ENCODE measurements at places on chromosomes 3 and 15.

DNA sequence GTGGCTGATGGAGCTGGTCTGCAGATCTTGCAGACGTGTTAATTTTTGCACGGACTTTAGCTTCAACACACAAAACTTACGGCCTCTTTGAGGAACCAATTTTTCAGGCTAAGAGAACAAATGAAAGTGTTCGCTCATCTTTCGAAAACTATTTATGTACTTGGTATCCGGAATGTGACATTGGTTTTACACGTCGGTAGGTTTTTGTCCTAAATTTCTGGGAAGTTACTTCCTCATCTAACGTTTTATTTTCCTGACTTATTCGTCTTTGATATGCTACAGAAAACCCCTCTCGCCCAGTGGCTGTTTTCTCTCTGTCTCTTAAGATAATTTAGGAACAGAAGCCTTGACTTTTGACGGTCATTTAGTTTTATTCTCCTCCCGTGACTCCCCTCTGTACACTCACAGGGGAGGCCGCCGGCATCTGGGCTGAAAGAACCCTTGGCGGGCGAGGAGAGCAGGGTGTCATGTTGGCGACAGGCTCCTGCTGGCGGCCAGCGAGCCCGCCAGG, 834 bp upstream of the GREM1 start:
- no peak for DNase-seq

GRCh38 chr15:58167095-58167691, 29.0 kb downstream of the AQP9 start:
- DNase-seq, result no peak

DNA sequence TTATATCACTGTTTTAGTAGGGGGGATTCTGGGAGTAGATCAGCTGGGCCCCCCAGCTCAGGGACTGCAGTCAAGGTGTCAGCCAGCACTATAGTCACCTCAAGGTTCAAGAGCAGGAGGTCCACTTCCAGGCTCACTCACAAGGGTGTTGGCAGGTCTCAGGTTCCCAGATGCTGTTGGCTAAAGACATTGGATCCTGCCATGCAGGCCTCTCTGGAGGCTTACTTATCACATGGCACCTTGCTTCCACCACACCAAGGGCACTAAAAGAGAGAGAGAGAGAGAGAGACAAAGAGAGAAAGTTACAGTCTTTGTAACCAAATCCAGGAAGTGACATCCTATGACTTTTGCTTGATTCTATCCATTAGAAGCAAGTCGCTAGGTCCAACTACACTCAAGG, 7.5 kb upstream of the PPP1R14D start:
- no peak for DNase-seq

GRCh38 chr3:51538459-51539290, at the start of gene RAD54L2:
Gene RAD54L2, plus strand, starts transcription at chr3:51538719. Its CDS starts 51,702 bp downstream, at chr3:51590421.
- DNase-seq, result peak; percentile 79

DNA sequence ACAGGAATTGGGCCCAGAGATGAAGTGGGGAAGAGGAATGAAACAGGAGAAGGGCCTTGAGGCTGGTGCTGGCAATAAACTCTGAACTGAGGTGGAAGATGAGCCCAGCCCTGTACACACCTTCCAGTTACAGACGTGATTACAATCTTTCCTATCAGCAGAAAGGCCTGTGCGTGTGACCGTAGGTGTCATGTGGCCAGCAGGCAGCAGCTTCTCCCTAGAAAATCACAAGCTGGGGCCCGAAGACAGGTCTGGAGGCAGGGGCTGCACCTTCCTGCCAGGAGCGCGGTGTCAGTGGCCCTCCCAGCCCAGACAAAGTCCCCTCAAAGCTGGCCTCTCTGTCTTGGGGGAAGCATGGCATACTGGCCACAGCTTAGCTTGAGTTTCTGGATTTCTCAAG, 16.7 kb upstream of the PIGZ start:
- no peak for DNase-seq

All from IMR-90 (cell line).